Chondrocyte (in vitro differentiated cells): ENCODE measurements at places on chromosomes 1 and 21. TPM values are rescaled to one million over a fixed set of nuclear protein-coding genes. Genes with fewer than 3 reads are reported as not detected.
A peak's percentile ranks its signal among the peaks of the same experiment; 100 is the strongest.

DNA sequence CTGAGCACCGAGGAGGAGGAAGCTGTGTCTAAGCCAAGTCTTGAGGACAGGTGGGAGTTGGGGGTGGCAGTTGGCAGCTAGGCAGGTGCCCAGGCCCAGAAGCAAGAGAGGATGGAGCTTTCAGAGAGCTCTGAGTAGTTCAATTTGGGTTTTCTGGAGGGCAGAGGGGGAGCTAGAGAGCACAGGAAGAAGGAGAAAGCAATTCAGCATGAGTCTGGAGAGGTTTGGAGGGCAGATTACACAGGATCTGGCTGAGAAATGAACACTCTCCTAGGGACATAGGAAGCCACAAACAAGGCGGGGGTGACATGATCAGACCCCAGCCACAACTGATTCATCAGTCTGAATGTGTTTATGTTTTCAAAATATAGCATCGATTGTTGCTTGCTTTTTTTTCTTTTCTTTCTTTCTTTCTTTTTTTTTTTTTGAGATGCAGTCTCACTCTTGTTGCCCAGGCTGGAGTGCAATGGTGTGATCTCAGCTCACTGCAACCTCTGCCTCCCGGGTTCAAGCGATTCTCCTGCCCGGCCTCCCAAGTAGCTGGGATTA is 23.8 kb downstream of the PTPRF start:
- H3K36me3 ChIP-seq, result peaks cover 9% of the 10 kb centered on the region
- peaks cover 6% of the 10 kb centered on the region for H3K4me1 ChIP-seq
- DNase-seq, result no peak
- no peak overlapping the region for H3K27ac ChIP-seq
- no peak overlapping the region for H3K4me3 ChIP-seq

GRCh38 chr1:198275597-198275996 is 118.8 kb downstream of the NEK7 start:
- peaks cover 41% of the 10 kb centered on the region for H3K4me1 ChIP-seq
- DNase-seq, result no peak
- no peak overlapping the region for H3K4me3 ChIP-seq
- no peaks in the 10 kb centered on the region for H3K36me3 ChIP-seq
- H3K27ac ChIP-seq, result no peak overlapping the region

GRCh38 chr1:117094841-117095604 is 26.5 kb downstream of the TRIM45 start:
- H3K4me1 ChIP-seq, result peaks cover 68% of the 10 kb centered on the region
- H3K27ac ChIP-seq, result peak overlapping the region; percentile 96
- no peak for DNase-seq
- no peak overlapping the region for H3K4me3 ChIP-seq
- no peaks in the 10 kb centered on the region for H3K27me3 ChIP-seq

The RPTN gene
- total RNA-seq, result not detected in 3 replicates

- H3K4me3 ChIP-seq, result no peak overlapping the region
- H3K4me1 ChIP-seq, result no peaks in the 10 kb centered on the region
- DNase-seq, result no peak
- no peaks in the 10 kb centered on the region for H3K36me3 ChIP-seq
- peaks cover 7% of the 10 kb centered on the region for H3K27me3 ChIP-seq
Measured at GRCh38 chr1:166701603-166702100, 137.6 kb upstream of the POGK start.

DNA sequence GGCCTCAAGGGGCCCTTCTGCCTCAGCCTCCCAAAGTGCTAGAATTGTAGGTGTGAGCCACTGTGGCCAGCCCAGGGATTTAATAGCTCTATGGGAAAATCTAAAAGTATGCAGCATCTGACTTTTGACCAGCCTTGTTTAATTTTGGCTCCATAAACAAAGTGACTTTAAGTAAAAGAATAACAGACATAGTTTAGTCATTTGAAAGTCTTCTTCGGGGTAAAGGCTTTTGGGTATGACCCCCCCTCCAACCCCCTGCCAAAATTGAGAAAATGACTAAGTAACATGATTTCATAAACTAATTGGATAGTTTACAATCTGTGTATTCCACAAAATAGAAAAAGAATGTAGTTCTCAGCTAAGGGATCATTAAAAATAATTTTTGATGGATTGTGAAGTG is 17.0 kb downstream of the GPBP1L1 start:
- peak overlapping the region; percentile 85 for H3K27ac ChIP-seq
- DNase-seq, result no peak
- no peaks in the 10 kb centered on the region for H3K36me3 ChIP-seq
- H3K27me3 ChIP-seq, result no peaks in the 10 kb centered on the region

- no peak overlapping the region for H3K27ac ChIP-seq
- H3K4me1 ChIP-seq, result peaks cover 32% of the 10 kb centered on the region
- H3K4me3 ChIP-seq, result no peak overlapping the region
- no peaks in the 10 kb centered on the region for H3K27me3 ChIP-seq
- DNase-seq, result no peak
Measured at GRCh38 chr1:163074716-163075284, 5.6 kb downstream of the RGS4 start.

GRCh38 chr1:159248311-159248710 is 43.6 kb downstream of the ACKR1 start:
- H3K36me3 ChIP-seq, result no peaks in the 10 kb centered on the region
- DNase-seq, result no peak
- no peak overlapping the region for H3K4me3 ChIP-seq
- no peaks in the 10 kb centered on the region for H3K27me3 ChIP-seq
- H3K27ac ChIP-seq, result no peak overlapping the region

The BTBD19 gene
- 43.4 to 46.5 TPM (median 44.1 TPM) in 3 replicates for total RNA-seq

The RNU1-3 gene
- total RNA-seq, result 1,438 to 1,620 TPM (median 1,579 TPM) in 3 replicates

GRCh38 chr1:20992322-20993056 is 184.2 kb downstream of the EIF4G3 start:
- peaks cover 32% of the 10 kb centered on the region for H3K4me1 ChIP-seq
- peaks cover 1% of the 10 kb centered on the region for H3K36me3 ChIP-seq
- peak overlapping the region; percentile 83 for H3K27ac ChIP-seq
- H3K4me3 ChIP-seq, result no peak overlapping the region

DNA sequence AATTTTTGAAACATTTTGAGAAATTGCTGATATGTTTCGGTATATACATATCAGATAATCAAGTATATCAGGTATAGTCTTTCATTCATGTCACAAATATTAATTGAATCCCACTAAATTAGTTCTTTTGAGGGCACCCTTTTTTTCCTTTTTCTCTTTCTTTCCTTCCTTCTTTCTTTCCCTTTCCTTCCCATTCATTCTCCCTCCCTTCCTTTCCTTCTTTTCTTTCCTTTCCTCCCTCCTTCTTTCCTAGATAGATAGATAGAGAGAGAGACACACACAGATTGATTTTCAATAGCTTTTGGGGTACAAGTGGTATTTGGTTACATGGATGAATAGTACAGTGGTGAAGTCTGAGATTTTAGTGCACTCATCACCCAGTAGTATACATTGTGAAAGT is 5.7 kb downstream of the NSL1 start:
- no peaks in the 10 kb centered on the region for H3K27me3 ChIP-seq
- H3K4me1 ChIP-seq, result peaks cover 15% of the 10 kb centered on the region
- H3K36me3 ChIP-seq, result peaks cover 3% of the 10 kb centered on the region
- no peak overlapping the region for H3K4me3 ChIP-seq
- DNase-seq, result no peak
- no peak overlapping the region for H3K27ac ChIP-seq

DNA sequence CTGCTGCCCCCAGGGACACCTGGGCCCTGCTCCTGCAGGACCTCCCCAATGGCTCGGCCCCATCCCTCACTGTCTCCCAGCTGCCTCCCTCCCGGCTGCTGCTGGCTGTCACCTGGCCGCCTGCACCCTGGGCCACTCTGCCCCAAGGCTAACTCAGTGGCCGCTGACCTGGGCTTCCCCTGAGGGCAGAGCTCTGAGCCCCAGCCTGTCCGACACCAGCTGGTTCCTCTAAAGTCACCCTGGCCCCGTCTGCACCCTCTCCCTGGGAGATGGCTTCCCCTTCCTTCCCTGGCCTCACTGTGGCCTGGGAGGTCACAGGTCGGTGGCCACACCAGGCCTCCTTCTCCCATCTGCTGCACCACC is 15.0 kb downstream of the ITGB2 start:
- H3K4me1 ChIP-seq, result peaks cover 5% of the 10 kb centered on the region
- no peak overlapping the region for H3K4me3 ChIP-seq
- H3K27ac ChIP-seq, result no peak overlapping the region
- DNase-seq, result no peak

The MOV10 gene
- 40.8 to 59.6 TPM (median 45.9 TPM) in 3 replicates for total RNA-seq

The HEYL gene
- total RNA-seq, result 11.8 to 65.1 TPM (median 63.2 TPM) in 3 replicates

- DNase-seq, result no peak
- H3K27ac ChIP-seq, result no peak overlapping the region
- no peaks in the 10 kb centered on the region for H3K36me3 ChIP-seq
- H3K27me3 ChIP-seq, result no peaks in the 10 kb centered on the region
- H3K4me3 ChIP-seq, result no peak overlapping the region
Measured at GRCh38 chr1:5661196-5662085, 330.8 kb downstream of the NPHP4 start.

GRCh38 chr1:25086518-25087079 is 145.7 kb downstream of the SYF2 start:
- no peak overlapping the region for H3K4me3 ChIP-seq
- H3K36me3 ChIP-seq, result no peaks in the 10 kb centered on the region
- no peak for DNase-seq
- no peaks in the 10 kb centered on the region for H3K4me1 ChIP-seq
- H3K27ac ChIP-seq, result no peak overlapping the region

DNA sequence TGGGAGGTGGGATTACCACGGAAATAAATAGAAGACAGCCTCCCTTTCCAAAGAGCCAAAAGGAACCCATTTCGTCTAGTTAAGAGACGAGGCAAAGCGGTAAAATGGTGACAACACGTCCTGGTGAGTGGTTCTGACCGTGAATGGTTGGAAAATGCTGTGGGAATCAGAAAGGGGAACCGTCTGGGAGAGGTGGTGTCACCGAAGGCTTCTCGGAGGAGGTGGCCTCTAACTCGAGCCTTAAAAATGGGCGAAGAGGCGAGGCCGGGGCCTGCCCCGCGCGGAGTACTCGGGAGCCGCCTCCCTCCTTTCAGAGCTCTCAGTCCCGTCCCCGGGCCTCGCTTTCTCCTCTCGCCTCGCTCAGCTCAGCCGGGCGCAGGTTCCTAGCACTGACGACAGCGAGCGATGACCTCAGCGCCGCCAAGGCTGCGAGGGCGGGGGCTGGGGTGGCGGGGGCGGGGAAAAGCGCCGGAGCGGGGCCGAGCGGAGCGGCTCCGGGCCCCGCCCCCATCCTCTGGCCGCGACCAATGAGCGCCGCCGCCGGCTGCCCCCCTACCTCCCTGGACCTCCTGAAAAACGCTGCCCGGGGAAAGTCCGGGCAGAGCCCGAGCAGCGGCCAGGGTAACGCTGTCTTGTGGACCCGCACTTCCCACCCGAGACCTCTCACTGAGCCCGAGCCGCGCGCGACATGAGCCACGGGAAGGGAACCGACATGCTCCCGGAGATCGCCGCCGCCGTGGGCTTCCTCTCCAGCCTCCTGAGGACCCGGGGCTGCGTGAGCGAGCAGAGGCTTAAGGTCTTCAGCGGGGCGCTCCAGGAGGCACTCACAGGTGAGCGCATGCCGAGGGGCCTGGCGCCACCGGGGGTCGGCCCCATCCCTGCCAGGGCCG is at the start of gene BTG2:
Gene BTG2 (plus strand): TSS at position 601 of the 890 bp plus-strand sequence. CDS start 88 bp downstream, at position 689.
- H3K4me3 ChIP-seq, result peak within 1 kb of the TSS; percentile 91
- H3K36me3 ChIP-seq, result peaks cover 22% of the 10 kb centered on the region
- H3K27ac ChIP-seq, result peak within 1 kb of the TSS; percentile 95

DNA sequence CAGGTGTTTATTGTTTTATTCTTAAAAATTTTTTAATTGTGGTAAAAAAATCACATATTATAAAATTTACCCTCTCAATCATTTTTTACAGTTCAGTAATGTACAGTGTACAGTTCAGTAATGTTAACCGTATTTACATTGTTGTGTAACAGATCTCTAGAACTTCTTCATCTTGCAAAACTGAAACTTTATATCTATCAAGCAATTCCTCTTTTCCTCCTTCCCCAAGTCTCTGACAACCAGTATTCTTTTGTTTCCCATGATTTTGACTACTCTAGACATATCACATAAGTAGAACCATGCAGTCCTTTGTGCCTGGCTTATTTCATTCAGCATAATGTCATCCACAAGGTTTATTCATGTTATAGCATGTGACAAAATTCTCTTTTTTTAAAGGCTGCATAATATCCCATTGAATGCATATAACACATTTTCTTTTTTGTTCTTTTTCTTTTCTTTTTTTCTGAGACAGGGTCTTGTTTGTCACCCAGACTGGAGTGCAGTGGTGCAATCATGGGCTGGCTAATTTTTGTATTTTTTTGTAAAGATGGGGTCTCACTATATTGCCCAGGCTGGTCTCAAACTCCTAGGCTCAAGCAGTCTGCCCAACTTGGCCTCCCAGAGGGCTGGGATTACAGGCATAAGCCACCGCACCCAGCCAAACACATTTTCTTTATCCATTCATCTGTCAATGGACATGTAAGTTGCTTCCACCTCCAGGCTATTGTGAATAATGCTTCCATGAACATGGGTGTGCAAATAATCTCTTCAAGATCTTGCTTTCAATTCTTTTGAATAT is 17.2 kb upstream of the RCSD1 start:
- H3K36me3 ChIP-seq, result peaks cover 6% of the 10 kb centered on the region
- no peak for DNase-seq
- no peak overlapping the region for H3K4me3 ChIP-seq
- H3K4me1 ChIP-seq, result peaks cover 16% of the 10 kb centered on the region

DNA sequence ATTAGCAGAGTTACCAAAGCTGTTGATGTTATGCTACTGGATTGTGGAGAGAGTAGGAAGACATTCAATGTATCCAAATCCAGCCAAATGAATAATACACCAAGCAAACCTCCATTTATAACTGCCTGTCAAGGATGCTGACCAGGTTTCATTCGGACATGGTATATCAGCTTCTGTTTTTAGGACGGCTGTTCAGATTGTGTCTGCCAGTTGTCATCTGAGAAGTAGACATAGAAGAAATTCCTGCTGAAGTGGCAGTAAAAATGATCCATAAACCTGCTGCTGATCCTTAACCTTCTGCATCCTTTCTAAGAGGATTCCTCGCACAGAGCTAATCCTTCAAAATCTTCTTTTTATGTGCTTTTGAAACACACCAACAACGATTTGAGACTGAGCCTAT is 663.6 kb upstream of the PLXNA2 start:
- peaks cover 36% of the 10 kb centered on the region for H3K27me3 ChIP-seq
- DNase-seq, result no peak
- no peak overlapping the region for H3K27ac ChIP-seq

DNA sequence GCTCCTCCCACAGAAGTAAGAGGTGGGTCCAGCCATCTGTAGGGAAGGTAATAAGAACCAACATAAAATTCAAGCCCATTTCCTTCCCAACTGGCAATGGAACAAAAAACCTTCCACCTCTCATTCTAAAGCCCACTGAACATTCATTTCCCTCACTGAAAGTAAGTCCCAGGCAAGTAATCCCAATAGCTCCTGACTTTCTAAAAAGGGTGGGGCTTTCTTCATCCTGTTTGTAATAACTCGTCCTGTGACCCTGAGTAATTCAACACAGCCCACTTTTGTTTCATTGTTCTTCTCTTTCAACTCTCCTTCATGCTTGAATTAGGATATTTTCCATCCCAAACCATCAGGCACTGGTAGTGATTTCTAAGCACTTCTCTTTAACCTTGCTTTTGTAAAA is 74.9 kb downstream of the DAB1 start:
- DNase-seq, result no peak
- H3K27ac ChIP-seq, result no peak overlapping the region
- no peak overlapping the region for H3K4me3 ChIP-seq
- peaks cover 11% of the 10 kb centered on the region for H3K27me3 ChIP-seq
- H3K36me3 ChIP-seq, result no peaks in the 10 kb centered on the region

The RNF186 gene
- total RNA-seq, result not detected in 3 replicates

- no peak for DNase-seq
- peaks cover 59% of the 10 kb centered on the region for H3K4me1 ChIP-seq
- no peaks in the 10 kb centered on the region for H3K36me3 ChIP-seq
Measured at GRCh38 chr1:64535938-64536835, 66.3 kb downstream of the CACHD1 start.

GRCh38 chr1:20370698-20371097 is 80.0 kb downstream of the VWA5B1 start:
- peaks cover 10% of the 10 kb centered on the region for H3K4me1 ChIP-seq
- no peak overlapping the region for H3K4me3 ChIP-seq
- H3K36me3 ChIP-seq, result no peaks in the 10 kb centered on the region
- H3K27me3 ChIP-seq, result peaks cover 62% of the 10 kb centered on the region
- no peak for DNase-seq
